CD4-positive, alpha-beta T cell treated with Interleukin-2 at 100 ng/mL for 4 hours (primary cell): ENCODE measurements at places on chromosomes 2 and 18.

DNA sequence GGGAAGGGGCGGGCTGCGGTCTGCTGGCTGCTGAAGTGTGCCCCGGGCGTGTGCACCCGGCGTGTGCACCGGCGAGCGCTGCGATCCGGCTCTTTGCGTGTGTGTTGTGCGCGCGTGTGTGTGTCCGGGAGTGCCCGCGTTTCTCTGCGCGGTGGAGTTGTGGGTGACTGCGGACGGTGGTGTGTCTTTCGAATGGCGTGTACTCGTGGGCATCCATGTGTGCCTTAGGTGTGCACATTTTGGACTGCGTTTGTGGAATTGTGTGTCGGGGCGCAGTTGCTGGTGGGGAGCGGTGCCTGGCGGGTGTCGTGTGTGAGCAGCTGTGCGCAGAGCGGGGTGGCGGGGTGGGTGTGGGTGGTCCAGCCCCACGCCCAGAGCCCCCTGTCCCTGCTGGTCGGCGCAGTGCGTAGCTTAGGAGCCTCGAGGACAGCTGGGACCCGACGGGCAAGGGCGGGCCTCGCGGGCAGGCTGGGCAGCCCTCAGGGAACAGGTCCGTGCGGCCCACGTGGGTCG is 533 bp downstream of the HPCAL1 start:
- DNase-seq: no peak

GRCh38 chr2:113876503-113877387 is 13.1 kb upstream of the ACTR3 start:
- peak; percentile 88 for DNase-seq

- DNase-seq: no peak
These were observed 99.4 kb downstream of the TMEM17 start for GRCh38 chr2:62406573-62407043.

- DNase-seq: peak; percentile 45
These were observed 419.0 kb downstream of the NBAS start for GRCh38 chr2:15142069-15142689.
